HEK293T (cell line): ENCODE measurements at places on chromosomes 7 and 10.

DNA sequence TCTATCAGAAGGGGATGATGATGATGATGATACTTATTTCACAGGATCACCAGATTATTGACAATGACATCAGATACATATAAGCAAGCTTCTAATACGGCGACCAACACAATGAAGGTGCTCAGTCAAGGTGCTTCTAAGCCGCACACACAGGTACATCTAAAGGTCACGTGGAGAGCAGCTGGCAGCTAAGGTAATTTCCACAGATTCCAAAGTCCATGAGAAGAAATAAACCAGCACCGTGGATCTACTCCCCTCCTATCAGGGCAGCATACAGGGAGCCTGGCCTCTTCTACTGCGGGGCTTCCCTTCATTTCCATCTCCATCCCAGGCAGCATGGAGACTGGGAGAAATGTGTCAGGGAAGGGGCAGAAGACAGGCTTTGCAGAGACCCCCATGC lies 37.5 kb downstream of the DENND11 start:
- no peak for DNase-seq

DNA sequence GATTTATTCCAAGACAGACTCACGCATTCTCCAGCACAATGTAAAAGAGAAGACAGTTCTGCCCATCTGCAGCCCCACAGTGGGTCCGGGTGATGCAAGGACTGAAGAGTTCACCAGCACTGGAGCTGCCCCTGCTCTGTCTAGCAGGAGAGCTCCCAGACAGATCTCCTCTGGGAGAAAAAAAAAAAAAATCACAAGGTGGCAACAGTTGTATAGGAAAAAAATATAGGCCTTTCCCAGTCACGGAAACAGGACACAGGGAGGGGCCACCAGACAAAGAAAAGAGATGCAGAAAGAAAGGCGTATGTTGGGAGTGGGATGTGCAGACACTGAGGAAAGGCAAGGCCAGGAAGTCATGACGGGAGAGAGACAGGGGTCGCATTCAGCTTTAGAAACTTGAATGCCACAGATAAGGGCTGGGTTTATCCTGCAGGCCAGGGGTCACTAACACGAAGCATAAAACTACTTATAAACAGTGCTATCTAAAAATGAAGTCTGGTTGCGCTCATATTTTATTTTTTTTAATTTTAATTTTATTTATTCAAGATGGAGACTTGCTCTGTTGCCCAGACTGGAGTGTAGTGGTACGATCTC lies 54.1 kb downstream of the FAM171A1 start:
- no peak for DNase-seq

- no peak for DNase-seq
Observed at GRCh38 chr7:95950698-95951097, 178.3 kb downstream of the DYNC1I1 start.

DNA sequence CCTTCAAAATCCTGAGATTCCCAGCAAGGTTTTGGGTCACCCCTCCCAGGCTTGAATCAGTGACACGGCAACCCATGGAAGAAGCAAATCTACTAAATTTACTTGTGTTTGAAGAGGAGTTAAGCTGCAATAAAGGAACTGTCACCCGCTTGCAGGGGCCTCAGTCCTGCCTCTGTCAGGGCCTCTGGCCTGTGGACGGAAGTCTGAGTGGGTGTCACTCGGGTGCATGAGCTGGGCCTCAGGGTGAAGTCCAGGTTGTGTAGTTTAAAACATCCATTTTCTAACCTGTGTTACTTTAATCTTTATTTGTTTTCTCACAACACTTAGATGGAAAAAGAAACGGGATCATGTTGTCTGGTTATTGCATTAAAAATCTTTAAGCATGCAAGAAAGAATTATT lies 234.9 kb downstream of the ADARB2 start:
- DNase-seq: no peak

DNA sequence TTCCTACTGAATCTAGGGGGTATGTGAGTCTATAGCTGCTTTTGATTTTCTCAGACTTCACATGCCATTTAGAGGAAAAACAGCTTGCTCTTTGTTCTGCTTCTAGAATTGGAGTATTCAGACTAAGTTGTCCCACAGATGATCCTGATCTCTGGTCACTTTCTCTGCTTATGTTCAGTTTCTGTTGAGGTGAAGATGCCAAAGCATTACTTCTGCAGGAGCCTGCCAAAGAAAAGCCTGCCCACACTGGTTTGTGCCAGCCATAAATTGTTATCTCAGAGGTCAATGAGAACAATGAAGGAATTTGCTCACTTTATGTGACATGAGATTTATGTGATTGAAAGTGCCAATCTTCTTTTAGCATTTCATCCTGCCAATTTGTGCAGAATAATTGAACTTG lies 163.6 kb downstream of the CDK14 start:
- no peak for DNase-seq

GRCh38 chr7:38463277-38464225 lies 167.6 kb downstream of the AMPH start:
- no peak for DNase-seq

DNA sequence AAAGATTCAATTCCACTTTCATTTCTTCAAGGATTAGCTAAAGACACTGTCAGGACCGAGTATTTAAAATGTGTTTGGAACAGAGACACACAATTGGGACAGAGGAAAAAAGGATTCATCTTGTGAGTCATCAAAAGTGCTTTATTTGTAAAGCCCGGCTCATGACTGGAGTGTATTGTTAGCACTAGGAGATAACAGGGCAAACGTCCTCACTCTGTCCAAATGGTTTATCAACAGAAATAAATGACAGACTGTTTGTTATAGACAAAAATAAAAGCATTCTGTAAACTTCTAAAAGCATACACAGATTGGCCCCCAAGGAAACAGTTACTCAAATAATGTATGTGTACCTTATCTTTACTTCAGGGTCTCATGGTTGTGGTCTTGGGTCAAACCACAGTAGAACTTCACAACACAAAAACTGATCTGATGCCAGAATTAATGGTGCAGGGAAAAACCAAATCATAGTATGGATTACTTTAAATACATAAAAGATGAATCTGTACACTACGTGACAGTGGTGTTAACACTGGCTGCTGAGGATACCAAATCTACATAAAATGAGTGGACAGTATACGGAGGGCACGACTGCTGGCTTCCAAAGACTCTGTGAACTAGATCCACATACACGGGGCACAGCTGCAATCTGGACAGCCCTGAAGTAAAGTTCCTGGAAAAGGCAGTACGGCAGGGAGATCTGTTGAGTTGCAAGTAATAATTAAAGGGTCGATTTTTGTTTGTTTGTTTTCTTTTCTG lies 179.4 kb downstream of the PIP4K2A start:
- DNase-seq: no peak

GRCh38 chr7:98808751-98809460 lies 60.9 kb downstream of the TMEM130 start:
- no peak for DNase-seq

DNA sequence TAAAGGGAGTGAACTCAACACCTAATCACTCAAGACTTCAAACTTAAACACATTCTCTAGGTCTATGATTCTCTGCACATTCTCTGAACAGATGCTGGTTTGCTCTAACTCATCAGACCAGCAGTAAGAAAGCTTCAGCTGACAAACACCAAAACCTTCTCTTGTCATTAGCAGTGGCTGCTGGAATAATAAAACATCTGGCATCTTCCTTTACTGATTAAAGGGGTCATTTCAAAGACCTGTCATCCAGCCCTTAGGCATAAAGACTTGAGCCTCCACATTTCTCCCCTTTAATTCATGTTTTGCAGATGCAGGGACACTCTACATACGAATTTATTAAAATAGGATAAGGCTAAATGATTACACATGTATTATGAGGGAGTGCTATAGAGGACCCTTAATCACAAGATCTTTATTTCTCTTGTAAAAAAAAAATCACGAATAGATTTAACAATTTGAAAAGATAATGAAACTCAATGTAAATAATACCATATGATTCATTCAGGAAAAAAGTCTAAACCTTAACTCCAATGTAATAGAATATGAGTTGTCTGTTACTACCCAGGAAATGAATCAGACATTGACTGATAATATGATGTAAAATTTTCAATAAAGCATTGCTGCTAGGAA lies 152.4 kb upstream of the GNAI1 start:
- DNase-seq: no peak

DNA sequence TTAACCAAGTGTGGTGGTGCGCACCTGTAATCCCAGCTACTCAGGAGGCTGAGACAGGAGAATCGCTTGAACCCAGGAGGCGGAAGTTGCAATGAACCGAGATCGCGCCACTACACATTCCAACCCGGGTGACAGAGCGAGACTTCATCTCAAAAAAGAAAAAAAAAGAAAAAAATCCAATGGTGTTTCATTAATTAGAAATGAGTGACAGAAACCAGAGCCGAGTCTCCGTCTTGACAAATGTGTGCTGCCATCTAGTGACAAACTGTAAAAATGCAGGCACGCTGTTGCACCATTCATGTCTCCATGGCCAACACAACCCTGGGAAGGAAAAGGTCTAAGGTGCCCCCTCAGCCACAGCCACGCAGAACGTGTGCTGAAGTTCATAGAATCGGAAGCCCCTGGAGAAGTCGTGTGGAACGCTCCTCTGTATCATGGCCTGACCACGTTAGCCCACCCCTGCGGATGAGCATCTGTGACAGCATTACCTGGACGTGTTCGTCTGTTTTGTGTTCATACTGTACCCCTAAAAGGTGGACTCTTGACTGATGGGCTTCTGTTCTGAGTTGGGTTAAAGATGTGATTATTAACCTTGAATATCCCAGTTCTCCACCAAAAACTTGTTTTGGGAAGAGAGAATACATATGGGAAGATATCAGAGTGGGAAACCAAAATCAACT lies 94.9 kb downstream of the LYZL2 start:
- peak; percentile 57 for DNase-seq

GRCh38 chr10:51447119-51447518 lies 252.3 kb downstream of the CSTF2T start:
- DNase-seq: no peak

DNA sequence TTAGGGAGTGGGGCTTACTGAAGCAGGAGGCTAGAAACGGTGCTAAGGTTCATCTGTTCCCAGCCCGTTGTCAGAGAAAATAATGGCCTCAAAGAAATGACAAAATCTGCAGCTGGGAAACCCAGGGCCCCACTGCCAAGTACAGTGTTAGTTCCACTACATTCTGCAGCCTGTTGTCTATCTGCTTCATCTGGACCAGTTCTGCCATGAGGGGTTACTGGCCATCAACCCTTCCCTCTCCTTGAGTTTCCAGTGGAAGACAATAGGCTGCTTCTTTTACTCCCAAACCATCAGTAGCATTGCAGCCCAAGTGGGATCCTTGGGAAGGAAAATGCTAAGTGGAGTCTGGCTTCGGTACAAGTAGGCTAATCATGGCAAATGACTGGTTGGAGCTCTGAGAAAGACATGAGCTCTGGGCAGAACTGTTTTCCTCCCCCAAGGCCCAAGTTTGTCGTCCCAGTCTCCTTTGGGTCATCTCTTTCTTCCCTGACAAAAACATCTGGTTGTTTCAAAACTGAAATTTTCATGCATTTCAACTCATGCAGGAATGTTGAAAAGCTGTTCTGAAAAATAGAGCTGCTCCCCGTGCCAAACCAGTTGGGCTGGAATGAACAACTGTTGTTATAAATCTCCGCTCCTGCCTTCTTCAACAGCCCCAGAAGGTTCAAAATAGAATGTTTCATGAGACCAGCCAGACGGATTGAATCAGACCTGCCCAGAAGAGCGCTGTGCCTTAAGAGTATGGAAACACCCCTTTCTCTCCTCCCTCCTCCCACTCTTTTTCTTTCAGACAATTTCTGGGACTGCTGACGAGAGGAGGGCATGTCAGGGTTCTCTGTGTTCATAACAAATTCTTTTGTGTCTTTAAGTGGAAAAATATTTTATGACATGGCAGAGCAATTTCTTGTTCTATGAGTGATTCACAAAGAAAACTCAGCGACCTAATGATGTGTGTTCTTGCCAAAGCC lies 116.6 kb downstream of the RAB18 start:
- DNase-seq: no peak

- DNase-seq: no peak
Observed at GRCh38 chr7:66205741-66206090, 582 bp downstream of the TPST1 start.

DNA sequence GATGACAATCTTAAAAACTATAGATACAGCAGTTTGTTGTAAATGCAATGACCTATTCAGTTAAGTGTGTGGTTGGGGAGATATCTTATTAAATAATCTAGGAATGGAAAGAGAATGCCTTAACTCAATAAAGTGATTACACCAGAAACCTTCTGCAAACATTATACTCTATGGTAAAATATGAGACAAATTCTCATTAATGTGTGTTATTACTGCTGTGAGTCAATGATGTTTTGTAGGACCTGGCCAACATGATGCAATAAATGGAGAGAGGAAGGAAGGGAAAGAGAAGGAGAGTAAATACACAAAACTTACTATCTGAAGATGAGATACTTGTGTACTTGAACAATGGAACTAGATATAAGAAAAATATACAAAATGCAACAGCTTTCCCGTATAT lies 25.1 kb downstream of the MKX start:
- no peak for DNase-seq

DNA sequence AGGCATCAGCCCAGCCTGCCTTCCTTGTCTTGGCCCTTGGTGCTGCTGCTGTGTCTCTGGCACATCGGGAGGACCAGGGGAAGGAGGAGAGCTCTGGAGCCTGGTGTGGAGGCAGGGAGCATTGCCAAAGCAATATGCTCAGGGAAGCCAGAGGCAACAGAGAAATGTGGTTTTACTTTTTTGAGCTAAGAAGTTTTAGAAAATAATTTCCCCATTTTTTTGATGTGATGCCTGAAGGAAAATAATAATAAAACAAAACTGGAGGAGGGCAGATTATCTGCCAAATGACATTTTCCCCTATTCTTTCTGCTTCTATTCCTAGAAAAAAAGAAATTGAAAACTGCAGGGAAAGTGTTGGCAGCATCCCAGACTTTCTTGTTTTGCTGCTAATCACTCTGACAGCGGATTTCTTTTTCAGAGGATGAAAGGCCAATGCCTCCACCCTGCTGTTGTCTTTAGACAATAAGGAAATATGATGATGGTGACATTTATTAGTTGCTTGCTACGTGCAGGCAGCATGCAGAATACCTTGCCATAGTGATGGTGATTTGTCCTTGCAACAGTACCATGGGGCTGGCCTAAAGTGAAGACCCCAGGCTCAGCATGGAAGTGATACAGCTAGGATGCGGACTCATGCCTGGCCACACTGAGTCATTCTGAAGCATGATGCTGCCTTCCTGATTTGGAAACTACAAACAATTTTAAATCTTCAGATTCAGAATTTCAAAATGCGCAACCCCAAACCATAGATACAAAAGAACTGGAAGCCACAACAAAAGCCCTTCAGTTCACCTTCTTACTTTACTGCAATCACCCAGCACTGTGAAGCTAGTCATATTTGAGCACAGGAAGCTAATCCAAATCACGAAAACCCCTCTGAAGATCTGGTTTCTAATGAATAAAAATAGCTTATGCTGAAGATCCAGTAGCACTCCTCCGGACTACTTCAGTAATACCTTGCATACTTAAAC lies 260.2 kb upstream of the TMEM72 start:
- DNase-seq: no peak
